ENCODE measurements at places on chromosomes 4 and X.

DNA sequence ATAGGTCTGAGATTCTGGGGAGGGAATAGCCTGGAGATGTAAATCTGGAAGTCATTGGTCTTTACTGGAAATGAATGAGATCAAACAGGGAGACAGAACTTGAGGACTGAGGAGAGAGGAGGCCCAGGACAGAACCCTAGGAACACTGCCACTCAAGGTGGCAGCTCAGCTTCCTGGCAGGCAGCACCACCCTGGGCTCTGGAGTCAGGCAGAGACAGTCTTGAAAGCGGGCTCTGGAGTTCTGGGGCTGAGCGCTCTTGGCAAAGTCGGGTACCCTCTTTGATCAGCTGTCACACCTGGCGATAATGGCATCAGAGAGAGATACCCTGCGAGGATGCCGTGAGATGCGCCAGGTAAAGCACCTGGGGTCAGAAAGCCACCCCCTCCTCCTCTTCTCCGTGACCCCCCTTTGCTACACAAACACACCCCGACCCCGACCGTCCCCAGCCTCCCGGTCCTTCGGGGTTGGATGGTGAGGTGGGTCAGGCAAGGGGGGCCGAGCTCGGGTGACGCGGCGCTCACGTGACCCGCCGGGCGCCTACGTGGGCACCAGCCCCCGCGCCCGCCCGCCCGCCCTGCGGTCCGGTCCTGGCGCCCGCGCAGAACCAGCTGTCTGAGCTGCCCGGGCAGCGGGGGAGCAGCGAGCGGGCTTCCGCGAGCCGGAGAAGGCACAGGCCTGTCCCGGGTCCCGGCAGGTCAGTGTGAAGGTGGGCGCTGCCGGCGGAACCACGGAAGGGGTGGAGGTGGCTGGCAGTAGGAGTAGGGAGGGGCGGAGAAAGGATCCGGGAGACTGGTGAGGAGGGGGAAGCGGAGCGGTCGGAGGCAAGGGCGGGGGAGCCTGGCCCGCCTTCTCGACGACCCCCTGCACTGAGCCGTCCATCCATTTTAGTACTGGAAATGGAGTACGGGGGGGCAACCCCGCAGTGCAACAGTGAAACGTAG, at the start of gene TCEAL3:
TCEAL3 (plus strand) TSS at position 600 of the 942 bp plus-strand sequence. CDS start 1,102 bp downstream, outside the sequence.
- no peak for DNase-seq

GRCh38 chrX:105017641-105018040, 202.9 kb downstream of the TEX13A start:
- no peak for DNase-seq

GRCh38 chr4:28391877-28392276, 1531.2 kb downstream of the STIM2 start:
- DNase-seq = no peak

DNA sequence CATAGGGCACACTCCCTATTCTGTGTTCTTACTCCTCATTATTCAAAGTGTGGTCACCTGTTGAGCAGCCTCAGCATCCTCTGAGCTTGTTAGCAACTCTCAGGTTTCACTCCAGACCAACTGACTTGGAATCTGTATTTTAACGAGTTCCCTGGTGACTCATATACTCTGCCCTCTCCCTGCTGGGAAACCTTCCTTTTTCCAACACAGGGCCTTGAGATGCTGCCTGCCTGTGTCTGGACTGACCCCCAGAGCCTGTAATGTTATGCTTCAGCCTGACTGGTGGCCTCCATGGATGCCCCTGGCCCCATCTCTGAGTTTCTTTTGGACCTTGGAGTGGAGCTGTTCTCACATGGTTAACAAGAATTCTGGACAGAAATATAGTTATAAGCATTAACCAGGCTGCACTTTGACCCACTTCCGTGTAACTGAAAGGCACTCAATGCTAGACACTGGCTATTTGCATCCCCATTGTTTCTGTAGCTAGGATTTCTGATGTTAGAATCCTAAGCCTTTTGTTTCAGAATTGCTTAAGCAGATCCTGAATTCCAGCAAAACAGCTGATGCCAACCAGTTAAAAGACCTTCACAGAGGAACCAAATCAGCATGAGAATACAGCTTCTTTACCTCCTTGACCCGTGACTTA, 262.6 kb downstream of the STIM2 start:
- DNase-seq = no peak

DNA sequence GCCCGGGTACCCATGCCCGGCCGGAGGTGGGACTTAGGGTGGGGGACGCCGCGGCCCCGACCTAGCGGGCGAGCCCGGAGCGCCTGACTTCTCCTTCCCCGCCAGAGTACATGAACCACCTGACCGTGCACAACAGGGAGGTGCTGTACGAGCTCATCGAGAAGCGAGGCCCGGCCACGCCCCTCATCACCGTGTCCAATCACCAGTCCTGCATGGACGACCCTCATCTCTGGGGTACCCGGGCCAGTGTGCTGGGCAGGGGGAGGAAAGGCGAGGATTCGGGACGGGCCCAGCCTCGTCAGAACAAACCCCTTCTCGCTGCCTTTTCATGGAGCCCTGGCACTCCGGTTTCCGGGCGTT, 622 bp downstream of the TAFAZZIN start:
- no peak for DNase-seq

DNA sequence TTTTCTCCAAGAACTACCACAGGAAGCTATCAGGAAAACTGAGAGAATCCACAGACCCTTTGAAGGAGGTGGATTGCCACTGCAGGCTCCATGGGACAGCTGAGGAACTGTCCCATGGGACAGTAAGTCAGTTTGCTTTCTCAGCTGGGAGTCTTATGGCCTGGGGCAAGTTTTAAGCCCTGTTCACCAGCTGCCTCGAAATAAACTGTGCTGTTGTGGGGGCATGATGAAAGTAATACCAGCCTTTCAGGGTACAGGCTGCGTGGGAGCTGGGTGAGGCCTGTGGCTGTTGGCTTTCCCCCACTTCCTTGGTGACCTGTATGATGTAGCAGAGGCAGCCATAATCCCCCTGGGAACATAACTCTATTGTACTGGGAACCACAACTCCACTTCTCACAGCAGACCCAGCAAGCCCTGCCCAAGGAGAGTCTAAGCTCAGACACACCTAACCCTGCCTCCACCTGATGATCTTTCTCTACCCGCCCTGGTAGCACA, 452.1 kb downstream of the STPG2 start:
- no peak for DNase-seq

GRCh38 chrX:18994713-18995112, 10.8 kb upstream of the PHKA2 start:
- DNase-seq = no peak

DNA sequence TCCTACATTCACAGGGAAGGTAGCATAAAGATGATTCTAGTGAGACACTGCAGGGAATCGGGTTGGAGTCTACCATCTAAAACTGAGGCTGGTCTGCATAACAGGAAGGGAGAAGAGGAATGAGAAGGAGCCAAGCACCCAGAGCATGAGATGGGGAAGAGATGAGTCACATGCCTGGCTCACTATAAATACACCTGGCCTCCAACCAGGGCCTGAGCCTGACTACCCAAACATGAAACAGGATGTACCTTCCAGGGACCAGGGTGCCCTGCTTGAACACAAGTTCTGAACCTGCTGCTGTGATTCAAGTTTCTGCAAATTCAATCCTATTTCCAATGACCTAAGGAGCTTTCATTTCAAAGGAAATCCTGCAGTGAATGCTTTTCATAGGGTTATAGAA, 24.9 kb downstream of the CD99L2 start:
- no peak for DNase-seq

- no peak for DNase-seq
Measured at GRCh38 chr4:80931631-80932081, 98.9 kb upstream of the BMP3 start.

GRCh38 chr4:53676402-53676871, 85.2 kb upstream of the LNX1 start:
- DNase-seq = no peak

DNA sequence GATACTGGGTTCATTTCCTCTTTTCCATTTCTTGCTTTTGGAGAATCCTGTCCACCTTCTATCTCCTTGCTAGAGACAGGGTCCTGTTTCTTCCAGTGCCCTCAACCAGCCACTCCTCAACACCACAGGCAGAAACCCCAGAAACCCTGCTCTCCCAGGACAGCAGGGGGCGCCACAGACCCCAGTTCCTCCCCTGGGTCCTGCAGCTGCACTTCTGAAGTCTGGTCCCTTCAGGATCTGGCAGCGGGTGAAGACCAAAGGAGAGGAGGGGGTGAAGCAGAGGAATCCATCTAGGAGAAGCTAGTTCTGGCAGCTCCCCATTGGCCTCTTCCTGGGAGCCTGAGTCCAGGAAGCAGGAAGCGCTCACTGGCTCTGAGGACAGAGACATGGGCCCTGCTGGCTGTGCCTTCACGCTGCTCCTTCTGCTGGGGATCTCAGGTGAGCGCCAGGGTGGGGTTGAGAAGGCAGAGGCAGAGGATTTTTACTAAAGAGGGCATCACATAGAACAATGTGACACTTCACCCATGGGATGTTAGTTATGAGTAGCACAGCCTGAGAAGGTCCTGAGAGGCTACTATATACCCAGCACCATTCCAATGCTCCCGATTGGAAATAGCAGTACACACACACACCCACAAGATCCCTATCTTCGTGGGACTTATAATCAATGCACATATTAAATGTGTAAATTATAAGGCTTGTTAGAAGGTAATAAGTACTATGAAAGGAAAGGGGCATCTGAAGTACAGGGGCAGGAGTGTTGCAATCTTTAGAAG, at the start of gene PRSS48:
PRSS48 (plus strand) TSS at position 375 of the 776 bp plus-strand sequence; CDS start at position 387, 12 bp downstream.
- DNase-seq = no peak

DNA sequence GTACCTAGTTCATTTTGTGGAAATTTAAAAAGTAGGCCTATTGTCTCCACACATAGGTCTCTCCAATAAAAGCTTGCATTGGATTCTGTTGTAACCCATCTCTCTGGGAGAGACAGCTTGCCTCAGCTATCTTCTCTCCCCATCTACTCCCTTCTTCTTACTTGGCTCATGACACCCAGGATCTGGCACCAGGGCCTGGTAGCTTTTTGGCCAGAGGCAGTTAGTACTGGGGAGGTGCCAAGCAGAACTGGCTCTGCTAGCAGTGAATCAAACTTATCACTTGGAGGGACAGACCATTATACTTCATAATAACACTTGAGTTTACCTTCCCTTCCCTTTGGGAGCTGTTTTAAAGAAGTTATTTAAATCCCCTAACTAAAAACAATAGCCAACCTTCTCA, 31.8 kb downstream of the PLAC1 start:
- DNase-seq = no peak

GRCh38 chrX:100883654-100884053, 9.5 kb upstream of the NOX1 start:
- no peak for DNase-seq

- no peak for DNase-seq
Measured at GRCh38 chr4:38124961-38125360, 164.8 kb downstream of the PTTG2 start.

DNA sequence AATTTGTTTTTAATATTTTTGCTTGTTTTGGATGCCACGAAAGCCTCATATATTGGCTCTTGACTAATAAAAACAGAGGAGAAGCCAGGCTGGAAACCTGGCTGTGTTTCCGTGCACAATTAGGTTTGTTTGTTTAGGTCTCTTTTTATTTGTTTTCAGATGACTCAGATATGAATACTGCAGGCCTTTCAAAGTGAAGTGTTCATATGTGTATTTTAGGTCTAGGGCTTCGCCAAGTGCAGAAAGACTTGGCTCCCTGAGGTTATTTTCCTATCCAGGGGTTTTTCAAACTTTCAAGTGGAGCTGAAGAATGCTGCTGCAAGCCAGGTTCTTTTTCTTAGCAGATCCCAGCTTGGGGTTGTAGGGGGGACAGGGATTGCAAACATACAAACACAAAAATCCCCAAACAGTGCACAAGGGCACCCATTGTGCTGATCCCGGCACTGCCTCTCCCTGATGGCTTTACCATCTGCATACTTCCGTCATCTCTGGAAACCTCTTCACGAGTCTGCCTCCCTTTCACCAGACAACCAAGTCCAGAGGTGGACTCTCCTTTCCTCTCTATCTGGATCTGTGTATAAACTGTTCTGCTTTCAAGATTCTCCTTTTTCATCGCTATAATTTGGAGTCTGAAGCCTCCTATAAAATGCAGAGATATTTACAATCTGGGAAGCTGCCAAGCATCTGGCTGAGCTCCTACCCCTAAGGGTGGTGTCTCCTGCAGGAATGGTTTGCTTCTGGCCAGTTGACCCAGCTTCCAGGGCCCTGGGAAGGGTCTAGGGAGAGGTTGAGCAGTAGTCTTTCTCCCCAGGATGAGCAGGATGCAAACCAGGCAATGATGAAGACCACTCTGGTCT, 108.6 kb downstream of the SMIM20 start:
- peak; percentile 12 for DNase-seq

DNA sequence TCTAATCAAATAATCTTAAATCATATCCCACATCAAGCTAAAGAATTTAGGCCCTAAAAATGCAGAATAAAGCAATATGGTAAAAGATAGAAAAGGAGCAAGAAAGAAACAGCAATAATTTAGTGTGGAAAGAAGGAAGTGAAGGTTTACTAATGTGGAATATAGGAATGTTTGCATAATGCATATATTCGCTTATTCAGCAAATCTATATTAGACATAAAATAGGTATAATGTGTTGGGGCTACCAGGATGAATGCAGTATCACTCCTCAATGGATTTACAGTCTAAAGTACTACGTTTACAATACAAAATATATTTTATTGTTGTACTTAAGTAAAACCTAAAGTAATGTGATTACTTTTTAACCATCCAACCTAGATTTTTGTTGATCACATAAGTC, 4.7 kb downstream of the CENPE start:
- DNase-seq = no peak

DNA sequence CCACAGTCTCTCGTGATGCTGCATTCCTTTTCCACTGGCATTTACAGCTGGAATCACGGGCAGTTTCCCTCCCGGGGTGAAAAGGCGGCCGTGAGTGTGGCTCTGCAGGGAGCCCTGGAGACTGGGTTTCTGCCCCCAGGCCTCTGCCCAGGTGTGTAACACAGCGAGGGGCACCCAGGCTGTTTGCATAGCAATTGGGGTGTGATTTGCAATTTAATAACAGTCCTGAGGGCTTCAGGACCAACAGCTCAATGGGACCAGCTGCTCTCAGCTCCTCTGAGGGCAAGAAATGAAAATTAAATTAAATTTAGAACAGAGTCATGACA, 99.0 kb upstream of the SHOX start:
- DNase-seq = no peak

DNA sequence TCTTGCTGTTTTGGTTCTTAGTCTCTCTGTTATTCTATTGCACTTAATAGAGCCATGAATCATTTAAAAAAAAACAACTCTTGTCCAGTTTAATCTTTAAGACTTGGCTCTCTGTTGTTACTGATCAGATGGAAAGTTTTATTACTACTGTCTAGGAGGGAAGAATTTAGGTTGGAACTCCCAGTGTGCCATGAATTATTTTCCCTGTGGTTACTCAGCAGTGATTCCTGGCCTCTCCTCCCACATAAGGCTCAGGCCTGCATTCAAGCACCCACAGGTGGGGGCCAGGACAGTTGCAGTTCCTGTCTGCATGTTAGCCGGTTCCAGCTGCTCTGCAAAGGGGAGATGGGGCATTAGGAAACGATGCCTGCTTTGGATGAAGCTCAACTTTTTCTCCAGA, 29.8 kb upstream of the ESX1 start:
- DNase-seq = no peak

GRCh38 chr4:124432500-124432899, 280.0 kb downstream of the ANKRD50 start:
- no peak for DNase-seq
